ENCODE measurements at places on chromosomes 5 and 9.

GRCh38 chr5:174693697-174694385, 30.5 kb upstream of the MSX2 start:
- no peak for DNase-seq

GRCh38 chr9:31089549-31090221, 1294.8 kb upstream of the ACO1 start:
- no peak for DNase-seq

GRCh38 chr5:97192580-97193354, 9.7 kb upstream of the RIOK2 start:
- DNase-seq, result no peak

GRCh38 chr9:10268531-10269485, 344.0 kb downstream of the PTPRD start:
- DNase-seq, result no peak

DNA sequence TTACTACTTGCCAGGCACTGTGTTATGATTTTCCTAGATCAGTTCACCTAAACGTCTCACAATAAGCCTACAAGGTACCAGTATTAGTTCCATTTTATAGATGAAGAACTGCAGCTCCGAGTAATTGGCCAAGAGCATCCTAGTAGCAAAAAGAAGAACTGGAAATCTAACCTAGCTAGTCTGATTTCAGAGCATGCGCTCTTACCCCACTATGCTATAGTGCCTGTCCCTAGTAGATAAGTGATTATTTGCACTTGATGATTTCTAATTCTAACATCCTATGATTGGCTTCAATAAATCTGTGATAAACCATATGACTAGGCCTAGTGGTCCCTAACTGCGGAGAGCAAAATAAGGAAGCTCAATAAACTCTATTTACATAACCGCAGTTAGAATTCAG, 7.1 kb upstream of the PLAC8L1 start:
- no peak for DNase-seq

DNA sequence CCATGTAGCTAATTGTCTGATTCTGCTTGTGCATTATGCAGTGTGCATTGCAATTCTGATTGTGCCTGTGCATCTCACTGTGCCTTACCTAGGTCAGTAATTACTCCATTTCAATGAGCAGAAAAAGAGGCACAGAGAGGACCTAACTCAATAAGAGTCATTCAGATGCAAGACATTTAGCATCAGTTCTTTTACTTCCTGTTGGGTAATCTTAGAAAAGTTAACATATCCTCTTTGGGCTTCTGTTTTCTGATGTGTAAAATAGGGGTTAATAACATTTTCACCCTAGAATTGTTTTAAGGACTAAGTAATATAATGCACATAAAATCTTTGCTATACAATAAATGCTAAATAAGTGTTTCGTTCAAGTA, 7.0 kb upstream of the DCTN4 start:
- no peak for DNase-seq

DNA sequence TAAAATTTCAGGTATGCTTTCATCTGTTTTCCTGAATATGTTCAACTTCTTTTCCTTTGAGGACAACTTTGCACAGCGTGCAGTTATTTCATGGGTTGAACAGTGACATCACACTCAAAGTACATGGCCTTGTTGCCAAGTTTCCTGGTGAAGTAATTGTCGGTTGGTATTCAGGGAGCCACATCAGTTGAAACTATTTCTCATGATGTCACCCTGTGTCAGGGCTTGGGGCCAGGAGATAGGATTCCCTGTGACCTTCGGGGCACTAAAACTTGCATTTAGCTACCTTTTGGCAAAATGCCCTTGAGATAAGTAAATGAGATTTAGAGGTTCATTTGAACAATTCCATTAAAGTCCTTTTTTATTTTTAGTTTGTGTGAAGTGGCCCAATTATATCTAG, 383.9 kb downstream of the SH3GL2 start:
- no peak for DNase-seq

- DNase-seq, result no peak
These were observed 207.0 kb downstream of the DEPDC1B start for GRCh38 chr5:60492958-60493357.

DNA sequence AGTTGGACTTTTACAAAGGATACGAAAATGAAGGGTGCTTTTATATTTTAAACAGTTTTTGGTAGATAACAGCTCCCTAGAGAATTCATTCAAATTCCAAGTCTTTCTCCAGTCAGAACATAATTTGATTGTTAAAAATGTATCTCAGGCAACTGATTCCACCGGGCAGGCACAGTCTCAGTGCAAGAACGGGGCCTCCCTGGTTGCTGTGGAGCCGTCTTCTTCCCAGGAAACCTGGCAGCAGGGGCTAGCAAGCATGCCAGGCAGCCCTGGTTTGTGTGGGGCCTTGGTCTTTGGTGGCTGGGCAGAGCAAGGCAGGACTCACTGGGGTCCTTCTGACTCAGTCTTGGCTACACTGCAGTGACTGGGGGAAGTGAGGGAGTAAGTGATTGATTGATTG, 143.5 kb downstream of the NXNL2 start:
- no peak for DNase-seq

DNA sequence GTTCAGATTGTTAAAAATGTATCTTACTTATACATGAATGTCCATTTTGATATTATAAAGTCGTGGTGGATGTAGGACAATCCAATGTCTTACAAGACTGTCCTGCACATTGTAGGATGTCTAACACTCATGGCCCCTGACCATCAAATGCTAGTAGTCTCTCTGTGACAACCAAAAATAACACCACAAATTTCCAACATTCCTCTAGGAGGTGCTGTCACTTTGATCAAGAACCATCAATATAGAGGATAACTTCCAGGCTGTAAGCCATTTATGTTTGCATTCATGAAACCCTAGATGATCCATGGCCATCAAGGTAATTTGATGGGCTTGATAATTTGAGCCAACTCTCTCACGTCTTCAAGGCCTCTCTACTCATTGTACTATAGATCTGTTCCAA, 20.5 kb upstream of the ZFR start:
- no peak for DNase-seq

DNA sequence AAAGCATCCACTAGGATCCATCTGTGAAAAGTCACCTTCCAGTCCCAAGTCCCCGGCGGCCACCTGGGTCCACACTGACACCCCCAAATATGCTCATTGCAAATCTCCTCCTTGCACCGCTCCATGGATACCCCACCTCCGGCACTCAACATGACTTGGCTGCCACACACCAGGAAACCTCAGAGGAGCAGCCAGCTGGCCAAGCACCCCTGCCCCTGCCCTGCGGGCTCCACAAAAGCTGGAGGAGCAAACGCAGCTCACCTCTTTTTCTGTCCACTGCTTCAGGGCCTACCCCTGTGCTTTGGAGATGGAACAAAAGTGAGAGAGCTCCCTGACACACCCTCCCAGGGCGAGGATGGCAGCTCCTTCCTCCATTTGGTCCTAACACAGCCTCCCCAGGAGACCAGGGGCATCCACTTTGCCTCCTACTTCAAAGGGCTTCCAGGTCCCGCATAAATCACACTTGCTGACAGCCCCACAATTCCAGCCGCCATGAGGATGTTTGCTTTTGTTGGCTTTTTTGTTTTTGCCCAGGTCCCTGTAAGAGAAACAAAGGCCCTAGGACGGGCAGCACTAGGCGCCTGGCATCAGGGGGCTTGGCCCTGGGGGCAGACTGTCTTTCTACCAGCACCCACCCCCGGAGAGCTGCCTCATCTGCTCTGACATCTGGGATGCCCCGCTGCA, 14.8 kb downstream of the ROR2 start:
- no peak for DNase-seq

- no peak for DNase-seq
These were observed 1.1 kb upstream of the FOXB2 start for GRCh38 chr9:77018058-77018968.

GRCh38 chr9:30774326-30774725, 1610.1 kb upstream of the ACO1 start:
- no peak for DNase-seq

DNA sequence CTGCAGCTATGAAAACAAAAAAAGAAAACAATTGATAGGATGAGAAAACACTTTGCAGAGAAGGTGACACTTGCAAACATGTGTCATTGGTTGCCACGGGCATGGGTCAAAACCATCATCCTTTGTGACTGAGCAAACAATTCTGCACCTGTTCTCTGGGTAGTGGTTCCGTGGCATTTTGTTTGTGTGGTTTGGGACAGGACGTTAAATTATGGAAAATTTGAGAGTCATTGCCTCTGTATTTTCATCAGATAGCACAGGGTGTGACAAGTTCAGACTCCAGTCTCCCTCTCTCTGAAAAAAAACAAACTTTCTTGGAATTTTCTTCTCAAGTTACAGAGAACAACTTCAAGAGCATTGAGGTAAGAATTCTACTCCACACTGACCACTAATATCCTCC, 113.4 kb upstream of the HMHB1 start:
- no peak for DNase-seq

- DNase-seq, result no peak
These were observed 36.2 kb downstream of the MOCS2 start for GRCh38 chr5:53073348-53073747.

- no peak for DNase-seq
These were observed 437.7 kb upstream of the KLF4 start for GRCh38 chr9:107927276-107927675.

GRCh38 chr5:180618829-180619562, 27.7 kb upstream of the SCGB3A1 start:
- DNase-seq, result no peak

DNA sequence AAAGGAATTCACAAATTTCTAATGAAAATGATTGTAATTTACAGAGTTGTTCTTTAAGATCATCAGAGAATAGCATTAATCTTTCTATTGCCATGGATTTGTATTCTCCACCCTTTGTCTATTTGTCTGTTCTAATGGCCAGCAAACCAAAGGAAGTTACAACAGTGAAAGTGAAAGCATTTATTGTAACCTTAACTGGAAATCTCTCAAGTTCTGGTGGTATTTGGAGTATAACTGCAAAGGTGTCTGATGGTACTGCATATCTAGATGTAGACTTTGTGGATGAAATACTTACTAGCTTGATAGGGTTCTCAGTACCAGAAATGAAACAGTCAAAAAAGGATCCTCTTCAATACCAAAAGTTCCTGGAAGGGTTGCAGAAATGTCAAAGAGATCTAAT, 21.7 kb downstream of the RMI1 start:
- DNase-seq, result no peak

DNA sequence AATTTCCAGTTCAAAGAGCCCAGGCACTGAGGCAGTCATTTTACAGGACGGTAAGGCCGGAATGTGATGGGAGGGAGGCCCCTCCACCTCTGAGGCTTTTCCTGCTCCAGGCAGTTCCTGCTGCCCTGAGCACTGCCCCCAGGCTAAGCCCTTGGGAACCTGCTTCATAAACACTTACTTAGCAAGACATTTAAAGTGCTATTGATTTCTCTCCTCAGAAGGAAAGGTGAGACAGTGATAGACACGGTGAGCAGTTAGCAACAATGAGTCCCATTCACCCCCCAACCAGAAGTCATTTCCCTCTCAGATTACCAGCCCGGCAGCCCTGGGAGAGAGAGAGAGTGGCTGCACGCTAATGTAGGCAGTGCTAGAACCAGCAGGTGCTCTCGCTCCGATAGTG, 462.5 kb downstream of the SPOCK1 start:
- DNase-seq, result no peak

Measured in activated B cell treated with CpG ODN at 0.5 μM for 24 hours (primary cell).